ENCODE measurements at places on chromosomes 13 and 19. TPM values are rescaled to one million over a fixed set of nuclear protein-coding genes. Genes with fewer than 3 reads are reported as not detected.

- no peak for DNase-seq
Measured at GRCh38 chr13:47281991-47282390, 385.1 kb upstream of the HTR2A start.

GRCh38 chr13:44591316-44591715 lies 15.2 kb upstream of the TSC22D1 start:
- no peak for DNase-seq

GRCh38 chr19:11694533-11695439 lies 44.0 kb downstream of the ZNF823 start:
- peak; percentile 98 for DNase-seq

The GRK1 gene
- total RNA-seq, result not detected

The RFXAP gene
- 4.6 TPM for total RNA-seq

DNA sequence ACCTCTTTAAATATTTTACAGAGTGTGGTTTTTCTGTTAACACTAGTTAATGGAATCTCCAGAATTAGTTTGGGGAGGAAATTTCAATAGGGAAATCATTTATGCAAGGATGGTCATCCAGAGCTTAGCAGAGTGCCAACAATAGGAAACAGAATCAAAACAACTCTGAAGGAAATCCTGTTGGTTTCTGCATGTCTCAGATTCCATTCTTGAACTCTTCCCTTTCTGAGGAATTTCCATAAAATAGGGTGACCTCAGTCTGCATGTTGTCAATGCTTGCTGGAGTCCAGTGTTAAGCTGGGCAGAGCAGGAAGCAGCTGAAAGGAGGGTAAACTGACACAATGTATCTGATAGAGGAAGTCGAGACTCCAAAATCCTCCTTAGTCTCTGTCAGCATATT lies 16.9 kb downstream of the CBY2 start:
- DNase-seq, result no peak

DNA sequence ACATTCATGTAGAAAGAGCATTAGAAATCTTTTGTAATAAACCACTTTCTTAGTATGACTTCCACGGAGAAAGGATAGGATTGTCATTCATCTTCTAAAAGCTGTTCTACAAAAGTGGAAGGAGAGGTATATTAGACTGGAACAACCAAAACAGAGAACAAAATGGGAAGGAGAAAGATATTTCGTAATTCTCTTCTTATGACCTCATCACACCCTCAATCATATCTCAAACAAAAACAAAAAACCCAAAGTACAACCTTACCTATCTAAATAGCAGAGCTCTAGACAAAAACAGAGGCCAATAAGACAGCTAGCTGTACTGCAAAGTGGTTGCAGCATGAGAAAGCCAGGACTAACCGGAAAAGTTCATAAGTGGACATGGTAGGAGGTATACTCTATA lies 46.3 kb downstream of the DACH1 start:
- no peak for DNase-seq

DNA sequence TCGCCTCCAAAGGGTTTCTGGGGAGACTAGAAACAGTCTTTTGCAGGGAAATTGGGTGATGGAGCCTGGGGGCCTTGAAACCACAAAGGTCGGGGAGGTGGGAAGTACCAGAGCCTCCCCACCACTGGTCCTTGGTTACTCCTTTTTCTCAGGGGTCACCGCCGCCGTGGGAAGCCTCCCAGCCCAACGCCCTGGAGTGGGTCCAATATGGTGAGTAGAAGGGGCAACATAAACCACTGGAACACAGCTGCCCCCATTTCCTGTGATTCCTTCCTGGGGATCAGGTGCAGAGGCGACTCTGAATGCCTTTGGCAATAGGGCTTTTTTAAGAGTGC lies 5.8 kb downstream of the PGLYRP1 start:
- DNase-seq, result no peak

DNA sequence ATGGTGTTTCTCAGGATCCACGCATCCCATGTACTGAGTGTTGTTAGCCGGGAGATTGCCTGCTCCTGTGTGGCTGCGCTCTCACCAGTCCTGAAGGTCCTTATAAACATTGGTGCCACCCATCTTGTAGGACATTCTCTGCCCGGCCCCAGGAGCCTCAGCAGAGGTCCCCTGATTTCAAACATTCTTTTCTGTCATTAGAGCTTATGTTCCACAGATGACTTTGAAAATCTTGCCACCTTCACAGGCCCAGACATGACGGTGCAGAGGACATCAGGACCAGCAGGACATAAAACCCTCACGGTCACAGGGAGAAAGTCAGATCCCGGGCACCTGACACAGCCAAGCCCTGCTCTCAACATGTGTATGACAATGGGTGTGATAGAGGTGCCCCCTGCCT lies 33.2 kb upstream of the PEPD start:
- no peak for DNase-seq
